COLO829 (cell line): ENCODE measurements at places on chromosomes 6 and 20.

GRCh38 chr6:28742668-28743270, 181.0 kb downstream of the TRIM27 start:
- peak; percentile 85 for DNase-seq

- DNase-seq, result no peak
These were observed 619.0 kb downstream of the FRK start for GRCh38 chr6:115441651-115442050.

DNA sequence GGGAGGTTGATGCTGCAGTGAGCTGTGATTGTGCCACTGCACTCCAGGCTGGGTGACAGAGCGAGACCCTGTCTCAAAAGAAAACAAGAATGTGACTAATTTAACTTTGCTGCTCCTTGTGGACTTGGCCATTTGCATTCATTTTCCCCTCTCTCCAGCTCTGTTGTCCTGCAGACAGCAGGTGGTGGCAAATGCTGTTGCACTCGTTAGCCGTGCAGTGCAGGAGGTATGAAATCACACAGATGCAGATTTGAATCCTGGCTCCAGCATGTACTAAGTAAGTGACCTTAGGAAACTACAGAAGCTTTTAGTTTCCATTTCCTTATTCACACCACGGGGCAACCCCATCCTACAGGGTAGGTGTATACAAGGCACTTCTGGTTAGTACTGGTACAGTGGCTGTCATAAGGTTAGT, 9.6 kb upstream of the BEND3 start:
- no peak for DNase-seq

DNA sequence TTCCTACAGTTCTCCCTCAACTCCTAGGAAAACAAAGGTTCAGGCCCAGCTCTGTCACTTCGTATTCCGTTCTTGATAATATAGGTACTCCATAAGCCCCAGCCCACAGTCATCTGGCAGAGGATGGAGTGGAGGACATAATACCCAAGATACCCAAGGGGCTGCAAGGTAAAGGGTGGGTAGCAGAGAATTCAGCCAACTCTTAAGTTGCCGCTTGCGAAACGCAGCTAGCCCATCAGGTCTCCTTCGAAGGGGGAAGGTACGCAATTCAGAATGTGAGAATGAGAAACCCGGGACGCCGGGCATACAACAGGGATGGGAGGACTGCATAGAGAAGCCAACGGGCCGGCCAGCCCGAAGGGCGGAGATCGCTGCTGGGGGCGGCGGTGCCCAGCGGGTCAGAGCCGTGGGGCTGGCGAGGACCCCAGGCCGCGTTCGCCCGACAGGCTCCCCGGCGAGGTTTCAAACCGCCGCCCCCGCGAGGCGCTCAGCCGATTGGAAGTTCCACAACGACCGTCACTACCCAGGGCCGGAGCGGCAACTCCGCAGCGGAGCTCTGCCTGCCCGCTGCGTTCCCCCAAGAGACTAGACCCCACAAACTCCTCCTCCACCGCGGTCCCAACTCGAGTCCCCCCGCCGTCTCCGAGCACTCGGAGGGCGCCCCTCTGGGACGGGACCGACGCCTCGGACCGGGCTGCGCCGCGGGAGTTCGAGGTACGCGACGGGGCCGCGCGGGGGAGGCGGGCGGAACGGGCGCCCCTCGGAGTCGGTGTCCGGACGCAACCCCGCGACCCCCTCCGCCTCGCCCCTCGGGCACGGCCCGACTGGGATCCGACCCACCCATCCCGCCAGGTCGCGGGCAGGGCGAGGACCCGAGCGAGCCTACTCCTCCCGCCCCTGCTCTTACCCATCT, 911 bp downstream of the CDK19 start:
- peak; percentile 22 for DNase-seq

DNA sequence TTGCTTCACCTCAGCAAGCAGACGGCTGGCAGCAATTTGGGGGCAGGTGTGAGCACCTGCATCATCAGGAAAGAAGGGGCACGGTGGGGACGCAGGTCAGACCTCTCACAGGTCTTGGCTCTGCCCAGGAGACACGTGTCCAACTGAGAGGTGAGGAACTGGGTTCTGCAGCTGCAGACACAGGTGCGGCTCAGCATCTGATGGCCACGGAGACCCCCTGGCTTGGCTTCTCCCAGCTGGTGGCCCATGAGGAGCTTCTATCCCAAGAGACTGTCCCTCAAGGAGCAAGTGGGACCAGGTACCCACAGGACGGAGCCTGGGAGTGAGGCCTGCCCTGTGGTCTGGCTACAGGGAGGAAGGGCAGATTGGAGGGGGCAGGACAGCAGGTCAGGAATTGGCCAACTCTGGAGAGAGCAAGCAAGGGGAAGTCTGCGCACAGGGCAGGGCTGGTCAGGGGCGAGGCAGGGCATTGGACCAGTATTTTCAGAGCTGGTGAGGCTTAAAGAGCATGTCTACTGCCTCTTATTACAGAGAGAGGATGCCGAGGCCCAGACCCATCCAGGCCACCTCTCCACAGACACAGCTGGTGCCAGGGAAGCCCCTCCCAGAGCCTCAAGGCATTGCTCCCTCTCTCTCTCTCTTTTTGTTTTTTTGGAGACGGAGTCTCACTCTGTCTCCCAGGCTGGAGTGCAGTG, 4.2 kb downstream of the STMN3 start:
- no peak for DNase-seq

- DNase-seq, result no peak
These were observed 60.5 kb upstream of the SRSF6 start for GRCh38 chr20:43397147-43397546.

GRCh38 chr6:160217073-160217472, 41.5 kb downstream of the SLC22A2 start:
- no peak for DNase-seq
